Smooth muscle cell of bladder (primary cell): ENCODE measurements at places on chromosomes 2 and 18. TPM values are rescaled to one million over a fixed set of nuclear protein-coding genes. Genes with fewer than 3 reads are reported as not detected.

Gene MOCOS
- 10.9 and 11.0 TPM in 2 replicates for total RNA-seq

Gene FECH
- 30.9 and 36.2 TPM in 2 replicates for total RNA-seq

Gene NTSR2
- total RNA-seq, result under 0.01 TPM in 1 of 2 replicates, not detected in the other

Gene COL4A4
- 0.14 and 0.65 TPM in 2 replicates for total RNA-seq

Gene SCRN3
- 23.8 and 26.2 TPM in 2 replicates for total RNA-seq

Gene COLEC11
- 0.57 and 1.4 TPM in 2 replicates for total RNA-seq

Gene REL
- total RNA-seq, result 1.7 and 2.7 TPM in 2 replicates

Gene VAMP5
- total RNA-seq, result 32.8 and 39.0 TPM in 2 replicates

Gene LRRC30
- not detected in 2 replicates for total RNA-seq

Gene UGT1A3
- total RNA-seq, result not detected in 2 replicates

Gene PCARE
- under 0.01 TPM in 1 of 2 replicates, not detected in the other for total RNA-seq

Gene ATP6V1B1
- 0.18 and 0.71 TPM in 2 replicates for total RNA-seq

Gene SLC40A1
- 28.0 and 103 TPM in 2 replicates for total RNA-seq

Gene C18orf54
- total RNA-seq, result 1.1 and 1.3 TPM in 2 replicates

Gene DCAF17
- total RNA-seq, result 17.1 and 23.4 TPM in 2 replicates

Gene BOLL
- not detected in 2 replicates for total RNA-seq

Gene REEP1
- total RNA-seq, result 0.09 TPM in 1 of 2 replicates, not detected in the other

Gene EFHD1
- not detected in 2 replicates for total RNA-seq

Gene GAREM2
- total RNA-seq, result 0.43 and 0.65 TPM in 2 replicates

Gene FAM237A
- total RNA-seq, result not detected in 2 replicates

Gene UGT1A1
- total RNA-seq, result not detected in 2 replicates

Gene SLC9A4
- under 0.01 TPM in 1 of 2 replicates, not detected in the other for total RNA-seq

Gene TSPYL6
- not detected in 2 replicates for total RNA-seq

Gene PASK
- 1.3 TPM in 2 replicates for total RNA-seq

Gene MC4R
- not detected in 2 replicates for total RNA-seq

Gene PDE1A
- 27.2 and 42.4 TPM in 2 replicates for total RNA-seq

Gene ABCB11
- not detected in 2 replicates for total RNA-seq

Gene REG3A
- not detected in 2 replicates for total RNA-seq

Gene NGEF
- total RNA-seq, result 0.74 and 1.1 TPM in 2 replicates

Gene MRO
- total RNA-seq, result under 0.01 and 0.18 TPM in 2 replicates

Gene PSMA8
- not detected in 2 replicates for total RNA-seq

Gene DOK6
- 7.3 and 12.3 TPM in 2 replicates for total RNA-seq

Gene CIDEA
- total RNA-seq, result 0.09 TPM in 1 of 2 replicates, not detected in the other

Gene SLC39A10
- total RNA-seq, result 71.6 and 76.8 TPM in 2 replicates

Gene TEKT4
- not detected in 2 replicates for total RNA-seq

Gene RAPH1
- 12.1 and 22.6 TPM in 2 replicates for total RNA-seq

Gene C1QL2
- not detected in 2 replicates for total RNA-seq
